ENCODE measurements at places on chromosomes 1 and 21. TPM values are rescaled to one million over a fixed set of nuclear protein-coding genes. Genes with fewer than 3 reads are reported as not detected.

CELA2B gene
- polyA plus RNA-seq: not detected

DPYD gene
- 7.2 TPM for polyA plus RNA-seq

CYP4A22 gene
- not detected for polyA plus RNA-seq

MLLT11 gene
- polyA plus RNA-seq: 0.69 TPM

CHI3L2 gene
- not detected for polyA plus RNA-seq

DNA sequence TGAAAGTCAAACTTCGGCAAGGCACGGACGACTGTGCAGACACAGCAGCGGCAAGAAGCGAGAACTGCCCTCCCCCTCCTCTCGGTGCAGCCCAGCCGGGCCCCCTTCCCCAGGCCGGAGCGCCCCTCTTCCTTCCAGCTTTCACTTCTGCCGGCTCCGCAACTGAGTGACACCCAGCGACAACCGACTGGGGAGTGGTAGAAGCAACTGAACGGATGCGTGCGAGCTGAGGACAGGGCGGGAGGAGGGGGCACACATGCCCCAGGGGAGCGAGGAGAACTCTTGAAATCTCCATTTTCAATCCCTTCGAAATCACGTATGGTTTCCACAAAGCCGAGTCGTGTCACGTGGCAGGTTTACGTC lies 146.6 kb downstream of the PGBD5 start:
- H3K4me3 ChIP-seq: no peak overlapping the region
- peak; percentile 57 for DNase-seq
- H3K4me1 ChIP-seq: no peaks in the 10 kb centered on the region
- H3K36me3 ChIP-seq: peaks cover 61% of the 10 kb centered on the region
- H3K27ac ChIP-seq: no peak overlapping the region

- H3K4me1 ChIP-seq: peaks cover 8% of the 10 kb centered on the region
- H3K27ac ChIP-seq: no peak overlapping the region
- no peaks in the 10 kb centered on the region for H3K27me3 ChIP-seq
- H3K4me3 ChIP-seq: no peak overlapping the region
- no peaks in the 10 kb centered on the region for H3K36me3 ChIP-seq
- no peak for DNase-seq
These were observed 487.6 kb upstream of the CAMK1G start for GRCh38 chr1:209095627-209096595.

DNA sequence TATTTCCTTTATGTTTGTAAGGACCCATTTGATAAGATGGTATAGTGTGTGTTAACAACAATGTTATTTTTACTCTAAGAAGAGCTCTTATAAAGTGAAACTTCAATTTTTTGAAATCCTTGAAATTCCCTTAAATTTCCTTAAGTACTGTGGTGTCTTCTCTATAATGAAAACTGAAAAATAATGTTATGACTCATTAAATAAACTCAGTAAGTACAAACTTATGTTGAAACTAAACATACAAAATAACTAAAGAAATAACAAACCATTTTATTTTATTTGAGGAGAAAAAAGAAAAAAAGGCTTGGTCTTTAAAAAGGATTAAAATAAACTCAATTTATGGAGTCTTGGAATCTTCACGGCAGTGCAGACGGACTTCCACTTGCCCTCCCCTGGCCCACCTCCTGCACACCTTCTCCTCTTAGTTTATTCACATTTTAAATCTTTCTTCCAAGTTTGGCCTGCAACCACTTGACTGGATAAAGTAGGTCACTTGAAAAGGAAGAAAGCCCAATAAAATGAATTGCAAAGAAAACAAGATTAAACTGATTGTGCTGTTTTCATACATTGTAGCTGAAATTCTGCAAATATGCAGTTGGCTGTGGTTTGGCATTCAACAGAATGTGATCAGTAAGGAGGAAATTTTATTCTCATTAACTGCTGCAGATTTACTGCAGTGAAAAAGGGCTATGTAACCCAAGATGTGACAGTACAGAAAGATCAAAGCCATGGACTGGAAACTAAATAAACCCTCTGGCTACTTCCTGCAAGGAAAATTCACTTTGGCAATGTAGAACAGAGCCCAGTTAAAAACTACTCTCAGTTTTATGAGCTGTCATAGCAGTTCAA lies 48.5 kb upstream of the SCYL3 start:
- H3K4me3 ChIP-seq: no peak overlapping the region
- no peak overlapping the region for H3K27ac ChIP-seq
- no peaks in the 10 kb centered on the region for H3K36me3 ChIP-seq
- H3K4me1 ChIP-seq: no peaks in the 10 kb centered on the region

DNA sequence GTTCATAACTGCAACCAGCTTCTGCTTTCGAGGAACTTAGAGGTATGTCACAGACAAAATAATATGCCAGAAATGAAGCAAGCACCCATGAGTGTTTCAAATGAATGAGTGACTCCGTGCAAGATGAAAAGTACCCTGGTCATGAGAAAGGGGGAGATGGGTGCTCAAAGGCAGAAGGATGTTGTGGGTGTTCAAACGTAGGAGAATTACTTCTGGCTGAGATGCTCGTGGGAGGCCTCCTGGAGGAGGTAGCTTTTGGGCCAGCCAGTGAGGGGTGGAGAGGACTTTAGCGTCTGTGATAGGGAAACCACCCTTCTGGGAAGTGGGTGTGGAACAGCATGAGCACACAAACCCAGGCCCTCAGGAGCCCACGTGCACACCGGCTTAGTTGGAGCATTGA lies 113.8 kb downstream of the SYF2 start:
- no peaks in the 10 kb centered on the region for H3K4me1 ChIP-seq
- no peak for DNase-seq
- no peak overlapping the region for H3K27ac ChIP-seq
- no peaks in the 10 kb centered on the region for H3K36me3 ChIP-seq

DNA sequence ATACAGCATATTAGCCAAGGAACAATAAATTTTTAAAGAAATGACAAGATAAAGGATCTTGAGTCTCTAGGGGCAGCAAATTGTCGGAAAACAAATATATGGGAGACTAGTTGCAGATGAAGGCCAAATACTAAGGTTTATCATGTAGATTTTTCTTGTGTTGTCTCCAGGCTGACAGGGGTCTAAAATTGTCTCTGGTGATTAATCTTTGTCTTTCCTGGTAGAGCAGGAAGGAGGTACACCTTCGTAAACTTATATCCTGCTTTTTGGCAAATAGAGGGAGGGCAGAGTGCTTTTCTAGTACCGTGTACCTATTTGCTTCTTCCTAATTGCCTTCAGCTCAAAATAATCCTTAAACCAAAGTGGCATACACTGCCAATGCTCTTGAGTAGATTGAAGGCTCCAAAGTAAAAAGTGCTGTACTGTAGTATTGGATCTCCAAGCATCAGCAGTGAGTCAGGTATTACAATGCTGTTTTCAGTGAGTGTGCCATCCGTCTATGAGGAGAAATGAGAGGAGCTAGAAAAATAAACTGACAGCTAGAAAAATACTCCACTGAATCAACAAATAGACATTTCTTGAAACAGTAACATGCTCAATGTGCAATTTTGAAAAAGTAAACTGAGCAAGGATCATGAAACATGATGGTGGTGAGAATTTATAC lies 1.8 kb upstream of the LEPR start:
- peak overlapping the region; percentile 88 for H3K4me3 ChIP-seq
- DNase-seq: no peak
- peaks cover 27% of the 10 kb centered on the region for H3K4me1 ChIP-seq
- H3K36me3 ChIP-seq: no peaks in the 10 kb centered on the region
- peak overlapping the region; percentile 97 for H3K27ac ChIP-seq

GRCh38 chr1:107575226-107575625 lies 389.8 kb downstream of the VAV3 start:
- no peak overlapping the region for H3K4me3 ChIP-seq
- H3K4me1 ChIP-seq: peaks cover 29% of the 10 kb centered on the region
- H3K27me3 ChIP-seq: no peaks in the 10 kb centered on the region

DNA sequence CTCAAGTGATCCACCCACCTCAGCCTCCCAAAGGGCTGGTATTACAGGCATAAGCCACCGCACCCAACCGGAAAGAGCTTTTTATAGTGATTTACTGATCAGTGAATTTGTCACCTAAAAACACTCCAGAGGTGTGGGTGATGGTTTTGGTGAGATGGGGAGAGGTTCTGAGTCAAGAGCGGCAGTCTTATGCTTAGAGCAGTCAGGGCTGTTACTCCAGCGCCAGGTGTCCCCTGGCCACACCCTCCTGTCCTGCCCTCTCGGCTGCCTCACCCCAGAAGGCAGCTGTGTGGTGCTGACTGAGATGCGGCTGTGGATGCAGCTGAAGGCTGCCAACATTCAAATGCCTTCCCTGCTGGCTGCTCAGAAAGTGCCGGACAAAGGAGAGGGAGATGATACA lies 94.5 kb upstream of the LPGAT1 start:
- no peaks in the 10 kb centered on the region for H3K27me3 ChIP-seq
- no peak overlapping the region for H3K27ac ChIP-seq
- DNase-seq: no peak
- no peaks in the 10 kb centered on the region for H3K36me3 ChIP-seq

DNA sequence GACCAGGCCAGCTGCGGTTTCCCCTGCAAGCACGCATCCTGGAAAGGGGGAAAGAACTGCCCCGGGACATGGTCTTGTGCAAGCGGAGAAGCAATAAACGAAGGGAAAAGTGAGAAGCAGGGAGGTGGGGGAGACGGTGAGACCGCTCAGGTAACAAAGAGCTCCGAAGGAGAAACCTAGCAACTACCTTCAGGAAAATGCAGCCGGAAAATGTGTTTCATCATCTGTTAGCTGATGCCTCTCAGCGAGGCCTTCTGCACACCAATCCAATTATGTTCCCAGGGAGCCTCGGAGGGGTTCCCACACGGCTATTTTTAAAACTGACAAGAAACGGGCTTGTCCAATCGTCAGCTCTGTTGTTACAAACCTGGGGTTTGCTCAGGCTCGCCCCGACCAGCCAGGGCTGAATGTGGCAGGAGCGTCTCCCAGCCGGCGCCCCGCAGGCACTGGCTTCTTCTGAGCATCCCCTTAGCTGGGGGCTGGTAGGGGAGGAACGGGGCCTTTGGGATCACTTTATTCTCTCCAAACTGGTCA lies 3.4 kb downstream of the RIPK4 start:
- DNase-seq: no peak
- no peak overlapping the region for H3K27ac ChIP-seq
- no peak overlapping the region for H3K4me3 ChIP-seq
- no peaks in the 10 kb centered on the region for H3K36me3 ChIP-seq
- peaks cover 74% of the 10 kb centered on the region for H3K27me3 ChIP-seq
- H3K4me1 ChIP-seq: no peaks in the 10 kb centered on the region

DNA sequence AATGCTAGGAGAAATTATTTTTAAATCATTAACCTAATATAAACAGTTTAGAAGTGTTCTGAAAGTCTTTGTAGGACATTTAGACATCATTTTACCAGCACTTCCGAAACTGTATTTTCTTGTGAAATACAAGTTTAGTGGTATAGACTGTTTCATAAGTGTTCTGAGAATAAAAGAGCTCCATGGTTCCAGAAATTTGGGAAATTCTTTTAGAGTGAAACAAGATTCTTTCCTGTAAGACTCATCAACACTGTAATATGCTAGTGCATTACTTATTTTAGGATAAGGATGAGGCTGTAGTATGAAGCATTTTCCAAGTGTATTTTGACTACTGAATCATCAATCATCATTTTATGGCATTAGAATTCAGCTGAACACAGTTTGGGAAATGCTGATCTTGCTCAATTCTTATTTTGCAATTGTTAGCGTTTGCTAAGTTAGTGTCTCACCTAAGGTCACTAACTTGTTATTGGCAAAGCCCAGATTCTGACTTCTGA lies 73.4 kb downstream of the CEP350 start:
- peaks cover 8% of the 10 kb centered on the region for H3K36me3 ChIP-seq
- peak overlapping the region; percentile 53 for H3K27ac ChIP-seq
- H3K27me3 ChIP-seq: no peaks in the 10 kb centered on the region
- DNase-seq: no peak

- H3K4me1 ChIP-seq: peaks cover 4% of the 10 kb centered on the region
- H3K4me3 ChIP-seq: no peak overlapping the region
- DNase-seq: no peak
- H3K36me3 ChIP-seq: no peaks in the 10 kb centered on the region
These were observed 4.9 kb upstream of the OTUD3 start for GRCh38 chr1:19877181-19877750.

GRCh38 chr1:110047463-110047862 lies 13.0 kb downstream of the STRIP1 start:
- H3K4me3 ChIP-seq: no peak overlapping the region
- peaks cover 14% of the 10 kb centered on the region for H3K4me1 ChIP-seq
- DNase-seq: no peak
- H3K27me3 ChIP-seq: no peaks in the 10 kb centered on the region

DNA sequence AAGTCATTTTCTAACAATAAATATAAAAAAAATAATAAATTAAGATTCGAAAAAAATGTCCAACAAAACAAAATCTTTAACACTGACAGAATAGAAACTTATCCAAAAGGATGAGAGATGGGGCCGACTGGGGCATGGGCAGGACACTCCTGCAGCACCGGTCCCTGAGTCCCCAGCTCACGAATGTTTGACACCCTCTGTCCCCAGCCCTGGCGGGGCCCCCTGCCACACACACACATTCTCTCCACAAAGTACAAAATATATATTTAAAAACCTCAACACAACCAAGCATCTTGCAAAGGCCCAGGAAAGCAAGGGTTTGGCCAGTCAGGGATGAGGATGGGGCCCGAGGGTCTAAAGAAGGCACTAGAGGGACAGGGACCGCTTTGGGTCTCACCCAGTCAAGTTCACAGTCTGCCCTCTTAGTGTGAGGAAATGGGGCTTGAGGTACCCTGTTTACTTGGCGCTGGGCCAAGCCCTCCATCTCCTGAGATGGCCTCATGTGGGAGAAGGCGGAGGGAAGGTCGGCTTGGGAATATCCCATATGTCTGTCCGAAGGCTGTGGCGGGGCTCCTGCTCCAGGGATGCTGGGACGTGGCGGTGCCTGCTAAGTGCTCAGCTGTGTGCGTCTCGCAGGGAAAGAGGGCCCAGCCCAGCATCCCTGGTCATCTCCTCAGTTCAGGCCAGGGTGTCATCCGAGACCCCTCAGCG lies 31.3 kb downstream of the EPHA2 start:
- H3K27me3 ChIP-seq: no peaks in the 10 kb centered on the region
- DNase-seq: no peak
- H3K27ac ChIP-seq: no peak overlapping the region
- H3K4me3 ChIP-seq: no peak overlapping the region
- H3K36me3 ChIP-seq: no peaks in the 10 kb centered on the region

DNA sequence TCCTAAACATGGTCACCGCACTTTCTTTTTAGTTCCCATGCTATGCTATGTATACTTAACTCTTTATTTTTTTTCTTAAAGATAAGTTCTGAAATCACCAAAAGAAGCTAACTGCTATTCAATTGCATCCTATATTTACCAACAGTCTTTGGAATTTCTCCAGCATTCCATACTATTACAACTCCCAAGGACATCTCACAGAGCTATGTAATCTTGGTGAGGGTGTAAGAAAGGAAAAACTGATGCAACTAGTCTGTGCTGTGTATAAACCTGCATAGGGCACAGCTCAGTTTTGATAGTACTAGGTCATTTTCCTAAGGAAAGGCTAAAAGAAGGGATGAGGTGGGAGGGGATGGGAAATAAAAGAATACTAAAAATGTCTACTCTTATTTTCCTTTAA lies 78.0 kb downstream of the PTPN14 start:
- H3K36me3 ChIP-seq: no peaks in the 10 kb centered on the region
- no peak overlapping the region for H3K27ac ChIP-seq
- no peak overlapping the region for H3K4me3 ChIP-seq

DNA sequence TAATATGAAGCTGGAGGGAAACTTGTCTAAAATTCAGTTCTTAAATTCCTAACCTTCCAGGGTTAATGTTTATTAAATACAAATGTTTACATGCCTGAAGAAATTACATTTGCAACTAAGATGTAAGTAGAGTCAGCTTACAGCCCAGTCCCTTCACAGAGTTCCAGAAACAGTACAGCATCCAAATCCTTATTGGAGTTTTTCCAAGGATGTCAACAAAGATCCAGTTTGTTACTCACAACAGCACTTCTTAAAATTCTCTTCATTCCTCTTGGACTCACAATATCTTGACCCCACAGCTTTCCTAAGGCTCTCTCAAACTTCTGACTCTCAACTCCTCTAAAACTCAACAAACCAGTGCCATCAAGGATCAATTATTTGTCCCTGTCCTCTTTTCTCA lies 50.1 kb upstream of the RWDD3 start:
- peaks cover 19% of the 10 kb centered on the region for H3K4me1 ChIP-seq
- no peaks in the 10 kb centered on the region for H3K36me3 ChIP-seq
- no peak for DNase-seq
- H3K27ac ChIP-seq: no peak overlapping the region

Measured in sigmoid colon (tissue), 7 donors.